Adipocyte (in vitro differentiated cells): ENCODE measurements at places on chromosomes 6 and 20.

DNA sequence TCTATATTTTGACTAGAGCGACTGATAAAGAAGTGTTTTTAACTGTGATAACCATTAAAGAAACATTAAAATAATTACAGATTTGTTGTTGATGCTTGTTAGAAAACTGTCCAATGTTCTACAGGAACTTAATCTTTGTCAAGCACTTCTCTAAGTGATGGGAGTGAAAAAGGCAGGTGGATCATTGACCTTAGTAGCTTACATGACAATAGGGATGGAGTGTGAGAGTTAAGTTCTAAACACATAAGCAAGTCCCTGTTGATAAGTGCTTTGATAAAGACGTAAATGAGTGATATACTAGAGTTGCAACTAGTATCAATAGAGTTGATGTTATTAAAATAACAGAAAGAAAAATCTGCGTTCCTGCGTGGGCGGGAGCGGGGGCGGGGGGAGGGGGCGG is 931.5 kb upstream of the EPHA7 start:
- DNase-seq, result no peak

DNA sequence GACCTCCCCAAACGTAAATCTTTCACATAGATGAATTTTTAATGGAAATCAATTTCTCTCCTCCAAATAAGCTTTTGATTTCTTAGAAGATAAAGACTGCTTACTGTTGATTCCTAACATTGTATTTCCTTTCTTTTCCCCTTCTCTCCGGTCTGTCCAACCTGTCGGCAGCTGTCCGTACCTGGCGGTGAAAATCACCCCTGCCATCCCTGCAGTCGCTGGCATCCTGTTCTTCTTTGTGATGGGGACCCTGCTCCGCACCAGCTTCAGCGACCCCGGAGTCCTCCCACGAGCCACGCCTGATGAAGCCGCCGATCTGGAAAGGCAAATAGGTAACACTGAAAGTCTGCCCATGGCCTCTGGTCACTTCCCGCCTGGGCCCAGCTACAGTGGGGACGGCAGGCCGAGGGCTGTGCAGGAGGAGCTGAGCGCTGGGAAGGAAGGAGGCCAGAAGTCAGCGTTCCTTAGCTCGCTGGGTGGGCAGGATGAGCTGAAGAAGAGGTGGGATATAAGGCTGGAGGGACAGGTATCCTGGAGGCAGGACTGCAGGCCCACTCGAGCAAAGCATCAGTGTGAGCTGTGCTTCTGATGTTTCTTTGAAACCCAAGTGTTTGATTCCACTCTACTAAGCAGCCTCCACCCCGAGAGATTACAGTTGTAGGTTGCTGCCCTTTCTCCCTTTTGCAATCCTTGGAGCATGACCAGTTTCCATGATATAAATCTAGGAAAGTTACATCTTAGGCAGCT is 161.6 kb downstream of the ZDHHC14 start:
- DNase-seq, result no peak

DNA sequence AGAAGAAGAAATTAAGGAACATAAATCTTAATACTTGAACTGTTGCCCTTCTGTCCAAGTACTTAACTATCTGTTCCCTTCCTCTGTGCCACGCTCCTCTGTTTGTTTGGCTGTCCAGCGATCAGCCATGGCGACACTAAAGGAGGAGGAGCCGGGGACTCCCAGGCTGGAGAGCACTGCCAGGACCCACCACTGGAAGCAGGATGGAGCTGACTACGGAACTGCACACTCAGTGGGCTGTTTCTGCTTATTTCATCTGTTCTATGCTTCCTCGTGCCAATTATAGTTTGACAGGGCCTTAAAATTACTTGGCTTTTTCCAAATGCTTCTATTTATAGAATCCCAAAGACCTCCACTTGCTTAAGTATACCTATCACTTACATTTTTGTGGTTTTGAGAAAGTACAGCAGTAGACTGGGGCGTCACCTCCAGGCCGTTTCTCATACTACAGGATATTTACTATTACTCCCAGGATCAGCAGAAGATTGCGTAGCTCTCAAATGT is 17.1 kb downstream of the IRF4 start:
- peak; percentile 67 for DNase-seq

- DNase-seq, result peak; percentile 64
Observed at GRCh38 chr6:44730771-44731391, 343.4 kb downstream of the CDC5L start.

GRCh38 chr20:21262812-21263211 is 40.3 kb upstream of the XRN2 start:
- DNase-seq, result no peak
